Stimulated activated CD4-positive, alpha-beta T cell treated with anti-CD3 and anti-CD28 coated beads, Interleukin-4, amount 100 ng/mL, for 48 hours (primary cell): ENCODE measurements at places on chromosomes 2 and 18.

- no peak for DNase-seq
Measured at GRCh38 chr18:37259711-37260110, 305.9 kb downstream of the CELF4 start.

DNA sequence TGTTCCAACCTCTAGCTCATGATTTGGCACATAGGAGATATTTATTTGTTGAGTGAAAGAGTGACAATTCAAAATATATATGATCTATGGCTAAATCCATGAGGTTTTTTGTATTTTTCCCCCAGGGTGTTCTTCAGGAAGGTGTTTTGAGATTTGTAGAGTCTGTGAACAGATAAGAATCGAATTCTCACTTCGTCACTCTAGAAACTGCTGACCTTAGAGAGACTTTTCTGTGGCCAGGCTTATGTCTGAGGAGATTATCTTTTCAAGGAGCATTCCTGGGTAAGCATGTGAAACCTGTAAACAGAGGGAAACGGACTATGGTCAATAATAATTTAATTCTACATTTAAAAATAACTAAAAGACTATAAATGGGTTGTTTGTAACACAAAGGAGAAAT, 849 bp upstream of the ITGB6 start:
- DNase-seq = no peak

GRCh38 chr18:41199212-41199611, 755.8 kb upstream of the PIK3C3 start:
- DNase-seq = no peak

- DNase-seq = no peak
Measured at GRCh38 chr2:220076734-220077133, 449.3 kb downstream of the SLC4A3 start.

DNA sequence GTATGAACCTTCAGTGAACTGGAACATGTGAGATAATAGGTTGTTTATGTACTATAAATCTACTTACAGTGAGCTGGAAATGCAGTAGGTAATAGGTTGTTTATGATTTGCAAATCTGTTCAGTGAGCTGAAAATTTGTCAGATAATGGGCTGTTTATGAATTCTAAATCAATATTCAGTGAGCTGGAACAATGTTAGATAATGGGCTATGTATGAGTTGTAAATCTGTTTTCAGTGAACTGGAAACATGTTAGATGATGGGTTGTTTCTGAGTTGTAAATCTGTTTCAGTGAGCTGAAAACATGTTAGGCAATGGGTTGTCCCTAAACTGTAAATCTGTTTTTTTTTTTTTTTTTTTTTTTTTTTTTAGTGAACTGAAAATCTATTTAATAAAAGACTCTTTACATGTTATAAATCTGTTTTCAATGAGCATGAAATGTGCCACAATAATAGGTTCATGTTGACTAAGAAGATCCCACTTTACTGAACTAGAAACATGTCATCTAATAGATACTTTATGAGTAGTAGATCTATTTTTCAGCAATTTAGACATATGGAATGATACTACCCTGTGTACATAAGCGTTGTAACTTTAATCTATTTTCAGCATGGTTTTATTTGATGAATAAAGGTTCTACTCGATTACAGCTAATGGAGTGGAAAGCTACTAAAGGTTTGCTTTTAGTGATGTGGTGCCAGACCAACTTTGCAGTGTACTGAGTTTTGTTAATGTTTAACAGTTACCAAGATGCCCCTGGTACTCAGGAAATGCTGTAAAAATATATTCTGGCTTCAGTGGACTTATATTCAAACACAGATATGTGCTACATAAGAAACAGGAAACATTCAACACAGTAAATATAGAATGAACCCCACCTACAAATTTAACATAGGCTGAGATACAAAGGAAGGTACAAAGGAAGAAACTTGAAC, 1471.8 kb downstream of the LRP1B start:
- no peak for DNase-seq

- DNase-seq = no peak
Measured at GRCh38 chr2:44937688-44938240, 3.7 kb upstream of the SIX3 start.
